ENCODE measurements at places on chromosomes 13 and 19. TPM values are rescaled to one million over a fixed set of nuclear protein-coding genes. Genes with fewer than 3 reads are reported as not detected.

Gene NCCRP1
- not detected for total RNA-seq

- no peak overlapping the region for H3K27ac ChIP-seq
- H3K4me1 ChIP-seq, result no peaks in the 10 kb centered on the region
- no peaks in the 10 kb centered on the region for H3K27me3 ChIP-seq
- DNase-seq, result no peak
- no peaks in the 10 kb centered on the region for H3K36me3 ChIP-seq
Observed at GRCh38 chr13:34750078-34750931, 191.8 kb upstream of the NBEA start.

DNA sequence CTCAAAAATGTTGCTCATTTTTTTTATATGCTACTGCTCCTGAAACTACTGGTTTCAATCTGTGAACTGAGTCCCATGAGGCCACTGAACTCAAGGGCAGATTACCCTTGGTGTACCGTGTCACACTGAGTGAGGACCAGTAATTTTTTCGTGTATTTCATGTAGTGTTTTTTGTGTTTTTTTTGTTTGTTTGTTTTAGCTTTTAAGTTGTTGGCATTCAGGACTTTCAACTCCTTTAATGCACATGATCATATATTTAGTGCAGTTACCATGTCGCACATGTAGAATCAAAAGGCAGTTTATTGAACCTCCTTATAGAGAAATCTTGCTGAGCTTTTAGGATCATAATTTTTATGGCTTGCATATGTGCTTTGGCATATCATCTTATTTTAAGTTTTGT lies 58.0 kb downstream of the TPT1 start:
- H3K4me3 ChIP-seq, result no peak overlapping the region
- no peak overlapping the region for H3K27ac ChIP-seq
- H3K27me3 ChIP-seq, result no peaks in the 10 kb centered on the region
- H3K36me3 ChIP-seq, result peaks cover 13% of the 10 kb centered on the region

GRCh38 chr19:7203332-7203731 lies 90.9 kb downstream of the INSR start:
- H3K27ac ChIP-seq, result no peak overlapping the region
- no peaks in the 10 kb centered on the region for H3K36me3 ChIP-seq
- H3K4me1 ChIP-seq, result peaks cover 26% of the 10 kb centered on the region
- no peaks in the 10 kb centered on the region for H3K27me3 ChIP-seq
- no peak overlapping the region for H3K4me3 ChIP-seq
- DNase-seq, result no peak

- no peaks in the 10 kb centered on the region for H3K27me3 ChIP-seq
- H3K4me3 ChIP-seq, result no peak overlapping the region
- H3K27ac ChIP-seq, result no peak overlapping the region
- H3K4me1 ChIP-seq, result no peaks in the 10 kb centered on the region
Observed at GRCh38 chr19:53546758-53547513, 9.0 kb downstream of the ZNF331 start.

- no peak overlapping the region for H3K27ac ChIP-seq
- H3K27me3 ChIP-seq, result no peaks in the 10 kb centered on the region
- no peak for DNase-seq
- no peaks in the 10 kb centered on the region for H3K4me1 ChIP-seq
Observed at GRCh38 chr13:89726690-89727435, 1620.6 kb upstream of the MIR17HG start.

- no peak overlapping the region for H3K4me3 ChIP-seq
- DNase-seq, result no peak
- peaks cover 22% of the 10 kb centered on the region for H3K4me1 ChIP-seq
- H3K36me3 ChIP-seq, result no peaks in the 10 kb centered on the region
Observed at GRCh38 chr13:112586334-112586960, 1.5 kb downstream of the TUBGCP3 start.

DNA sequence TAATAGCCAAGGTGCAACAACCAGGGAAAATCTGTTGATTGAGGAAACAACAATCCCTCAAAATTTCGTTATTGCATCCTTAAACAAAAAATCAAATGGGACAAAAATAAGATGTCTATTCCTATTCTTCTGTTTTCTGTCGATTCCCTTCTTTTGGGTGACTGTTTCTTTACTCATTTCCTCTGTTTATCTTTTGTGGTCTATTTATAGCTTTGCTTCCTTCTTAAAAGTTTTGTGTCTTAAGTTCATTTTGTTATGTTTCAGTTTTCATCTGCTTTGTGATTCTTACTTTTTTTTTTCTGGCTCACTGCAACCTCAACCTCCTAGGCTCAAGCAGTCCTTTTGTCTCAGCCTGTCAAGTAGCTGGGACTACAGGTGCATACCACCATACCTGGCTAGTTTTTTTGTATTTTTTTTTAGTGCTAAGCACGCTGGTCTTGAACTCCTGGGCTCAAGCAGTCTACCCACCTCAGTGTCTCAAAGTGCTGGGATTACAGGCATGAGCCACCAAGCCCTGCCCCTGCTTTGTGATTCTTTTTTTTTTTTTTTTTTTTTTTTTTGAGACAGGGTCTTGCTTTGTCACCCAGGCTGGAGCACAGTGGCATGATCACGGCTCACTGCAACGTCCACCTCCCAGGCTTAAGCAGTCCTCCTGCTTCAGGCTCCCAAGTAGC lies 10.4 kb downstream of the ZNF146 start:
- no peak for DNase-seq
- H3K27me3 ChIP-seq, result no peaks in the 10 kb centered on the region
- H3K4me3 ChIP-seq, result no peak overlapping the region
- H3K4me1 ChIP-seq, result peaks cover 3% of the 10 kb centered on the region

DNA sequence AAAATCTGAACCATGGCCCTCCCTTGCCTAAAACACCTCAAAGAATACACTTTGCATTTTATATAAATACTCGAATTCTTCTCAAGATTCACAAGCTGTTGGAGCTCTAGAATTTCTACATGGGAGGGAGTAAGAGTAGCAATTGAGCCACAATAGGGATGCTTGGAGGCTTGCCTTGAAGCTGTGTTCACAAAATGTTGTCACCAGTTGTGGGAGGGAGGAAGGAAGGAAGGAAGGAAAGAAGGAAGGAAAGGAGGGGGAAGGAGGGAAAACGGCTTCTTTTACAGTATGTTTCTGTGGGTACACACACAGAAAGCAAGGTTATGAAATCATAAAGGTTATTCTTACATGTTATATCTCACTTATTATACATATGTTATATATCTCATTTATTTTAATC lies 128.6 kb upstream of the PEG3 start:
- H3K4me3 ChIP-seq, result no peak overlapping the region
- no peaks in the 10 kb centered on the region for H3K36me3 ChIP-seq
- H3K27ac ChIP-seq, result no peak overlapping the region

Gene ZNF540
- 7.5 TPM for total RNA-seq

DNA sequence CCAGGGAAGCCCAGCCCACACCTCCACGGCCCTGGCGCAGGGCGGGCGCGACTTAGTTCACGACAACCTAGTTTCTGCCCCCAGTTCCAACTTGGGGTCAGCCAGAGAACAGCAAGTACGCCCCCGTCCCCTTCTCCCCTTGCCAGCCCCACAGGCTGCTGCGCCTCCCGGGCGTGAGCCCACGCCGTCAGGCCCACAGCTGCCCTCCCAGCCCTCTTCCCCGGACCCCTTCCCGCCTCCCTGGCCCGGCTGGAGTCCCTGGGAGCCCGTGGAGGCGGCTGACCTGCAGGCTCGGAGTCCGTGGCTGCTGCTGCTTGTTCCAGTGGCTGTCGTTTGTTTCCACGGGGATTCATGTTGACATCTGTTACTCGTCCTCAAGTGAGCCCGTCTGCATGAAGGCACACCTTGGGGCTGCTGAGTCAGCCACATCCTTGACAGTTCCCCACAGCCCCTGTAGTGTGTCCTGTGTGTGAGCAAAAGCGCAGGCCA lies 86.0 kb downstream of the ATP11A start:
- H3K27ac ChIP-seq, result no peak overlapping the region
- no peak for DNase-seq
- no peaks in the 10 kb centered on the region for H3K36me3 ChIP-seq
- H3K4me1 ChIP-seq, result no peaks in the 10 kb centered on the region
- H3K4me3 ChIP-seq, result no peak overlapping the region

DNA sequence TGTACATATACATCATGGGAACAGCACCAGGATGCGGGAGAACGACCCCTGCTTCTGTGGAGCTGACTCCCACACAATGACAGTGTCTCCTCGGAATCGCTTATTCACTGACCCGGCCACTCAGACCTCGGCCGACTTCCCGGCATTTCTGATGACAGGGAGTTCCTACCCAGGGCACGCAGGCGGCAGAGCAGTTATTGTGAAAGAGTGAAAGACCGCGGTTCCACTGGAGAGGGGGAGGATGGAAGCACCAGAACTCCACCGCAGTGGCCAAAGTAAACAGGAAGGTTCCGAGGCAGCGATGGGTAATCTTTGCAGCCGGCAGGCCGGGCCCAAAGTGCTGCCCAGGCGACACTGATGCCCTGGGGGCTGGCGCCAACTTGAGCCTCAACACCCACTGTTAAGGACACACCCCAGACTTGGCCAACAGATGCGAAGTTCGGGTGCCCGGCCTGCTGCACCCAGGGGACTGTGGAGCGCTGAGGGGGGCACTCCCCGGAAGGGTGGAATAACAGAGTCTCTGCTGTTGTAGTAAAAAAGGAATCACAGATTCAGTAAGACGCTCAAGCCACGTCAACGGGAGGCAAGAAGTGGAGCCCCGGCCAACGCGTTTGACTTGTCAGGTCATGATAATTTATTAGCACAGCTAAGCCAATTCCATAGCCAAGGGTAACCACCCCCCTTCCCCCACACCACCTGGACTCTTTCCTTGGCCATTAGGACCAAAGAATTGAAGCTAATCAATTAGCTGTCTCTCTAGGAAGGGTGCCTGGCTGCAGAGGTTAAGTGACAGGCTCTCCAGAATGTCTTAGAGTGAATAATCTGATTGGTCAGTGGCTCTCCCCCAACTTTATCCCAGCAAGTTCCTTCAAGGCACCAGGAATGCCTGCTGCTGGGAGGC lies 5.8 kb downstream of the MLLT1 start:
- peaks cover 6% of the 10 kb centered on the region for H3K36me3 ChIP-seq
- no peak for DNase-seq
- H3K4me1 ChIP-seq, result peaks cover 57% of the 10 kb centered on the region
- H3K27me3 ChIP-seq, result no peaks in the 10 kb centered on the region

Gene ZNF570
- 19.6 TPM for total RNA-seq

DNA sequence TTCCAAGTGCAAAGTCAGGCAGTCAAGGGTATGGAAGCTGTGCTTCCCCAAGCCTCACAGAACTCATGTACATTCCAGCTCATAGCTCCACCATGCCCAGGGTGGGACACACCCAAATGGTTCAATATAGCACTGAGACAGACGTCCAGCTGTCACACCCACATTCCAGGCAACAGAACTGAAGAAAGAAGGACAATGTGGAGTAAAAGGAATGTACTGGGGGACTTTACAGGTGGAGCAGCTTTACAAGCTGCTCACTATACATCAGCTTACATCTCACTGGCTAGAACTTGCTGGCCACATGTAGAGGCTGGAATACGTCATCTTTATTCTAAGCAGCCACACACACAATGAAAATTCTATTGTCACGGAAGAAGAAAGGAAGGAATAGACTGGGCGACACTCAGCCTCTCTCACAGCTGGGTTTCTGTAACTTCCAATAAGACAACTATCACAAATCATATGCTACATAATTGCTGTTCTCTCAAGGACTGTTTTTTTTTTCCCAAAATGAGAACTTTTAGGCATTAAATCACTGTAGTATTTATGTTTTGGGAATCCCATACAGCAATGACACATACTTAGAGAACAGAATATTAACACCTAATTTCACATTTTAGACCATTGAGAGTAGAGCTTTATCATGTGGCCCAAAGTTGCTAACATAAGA lies 86.1 kb downstream of the KLF12 start:
- no peak overlapping the region for H3K4me3 ChIP-seq
- peaks cover 7% of the 10 kb centered on the region for H3K4me1 ChIP-seq
- H3K27me3 ChIP-seq, result no peaks in the 10 kb centered on the region
- no peak for DNase-seq
- H3K27ac ChIP-seq, result no peak overlapping the region
- H3K36me3 ChIP-seq, result no peaks in the 10 kb centered on the region

DNA sequence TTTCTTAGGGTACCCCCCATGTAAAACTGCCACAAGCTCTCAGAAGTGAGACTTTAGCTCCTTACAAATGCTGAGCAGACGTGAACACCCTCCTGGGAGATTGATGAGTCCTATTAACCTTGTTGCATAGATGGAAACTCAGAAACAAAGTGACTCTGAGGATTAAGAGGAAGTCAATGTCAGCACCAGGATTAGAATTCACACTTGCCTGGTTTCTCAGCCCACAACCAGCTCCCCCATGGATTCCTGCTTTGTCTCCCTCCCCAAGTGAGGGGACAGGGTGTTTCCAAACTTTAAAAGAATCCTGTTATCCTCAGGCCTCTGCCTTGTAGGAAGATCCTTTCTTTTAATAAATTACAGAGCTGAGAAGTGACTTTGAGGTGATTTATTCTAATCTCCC lies 324.4 kb downstream of the NDFIP2 start:
- H3K4me3 ChIP-seq, result no peak overlapping the region
- no peak for DNase-seq
- no peak overlapping the region for H3K27ac ChIP-seq
- H3K4me1 ChIP-seq, result peaks cover 2% of the 10 kb centered on the region

- DNase-seq, result no peak
- H3K27me3 ChIP-seq, result peaks cover 7% of the 10 kb centered on the region
- peaks cover 40% of the 10 kb centered on the region for H3K4me1 ChIP-seq
- H3K27ac ChIP-seq, result no peak within 1 kb of the TSS
- no peak within 1 kb of the TSS for H3K4me3 ChIP-seq
Observed at GRCh38 chr19:858868-859843, at the start of gene CFD. CFD (plus strand) TSS chr19:859664; CDS start chr19:859690, 26 bp downstream.

- H3K4me3 ChIP-seq, result no peak overlapping the region
- peaks cover 21% of the 10 kb centered on the region for H3K27me3 ChIP-seq
- no peak for DNase-seq
Observed at GRCh38 chr19:45215391-45216191, 29.6 kb downstream of the EXOC3L2 start.

DNA sequence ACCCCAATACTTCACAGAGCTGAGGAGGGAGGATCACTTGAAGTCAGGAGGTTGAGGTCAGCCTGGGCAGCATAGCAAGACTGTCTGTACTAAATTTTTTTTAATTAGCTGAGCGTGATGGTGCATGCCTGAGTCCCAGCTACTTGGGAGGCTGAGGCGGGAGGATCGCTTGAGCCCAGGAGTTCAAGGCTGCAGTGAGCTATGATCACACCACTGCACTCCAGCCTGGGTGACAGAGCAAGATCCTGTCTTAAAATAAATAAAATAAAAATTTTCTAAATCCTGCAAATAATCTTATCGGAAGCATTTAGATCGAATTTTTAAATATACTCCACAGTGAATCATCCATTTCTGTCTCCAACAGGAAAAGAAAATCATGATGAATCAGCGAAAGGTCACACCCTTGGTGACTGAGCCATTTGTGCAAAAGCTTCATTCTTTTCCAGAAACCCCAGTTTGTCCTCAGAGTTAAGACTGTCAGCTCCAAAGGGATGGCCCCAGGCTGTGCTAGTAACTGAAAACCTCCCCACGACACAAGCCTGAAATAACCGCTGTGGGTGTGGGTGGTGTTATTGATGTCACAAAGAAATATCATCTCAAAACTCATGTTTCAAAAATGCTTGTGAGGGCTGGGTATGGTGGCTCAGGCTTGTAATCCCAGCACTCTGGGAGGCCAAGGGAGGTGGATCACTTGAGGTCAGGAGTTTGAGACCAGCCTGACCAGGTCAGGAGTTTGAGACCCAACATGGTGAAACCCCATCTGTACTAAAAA lies 167.6 kb downstream of the PTPRS start:
- no peak overlapping the region for H3K4me3 ChIP-seq
- no peaks in the 10 kb centered on the region for H3K27me3 ChIP-seq
- no peak overlapping the region for H3K27ac ChIP-seq
- no peaks in the 10 kb centered on the region for H3K4me1 ChIP-seq

GRCh38 chr19:13100031-13100588 lies 2.5 kb downstream of the LYL1 start:
- peak overlapping the region; percentile 91 for H3K27ac ChIP-seq
- H3K36me3 ChIP-seq, result no peaks in the 10 kb centered on the region
- H3K4me3 ChIP-seq, result no peak overlapping the region
- peak; percentile 79 for DNase-seq
- peaks cover 94% of the 10 kb centered on the region for H3K4me1 ChIP-seq
